NCI-H1105 (cell line): ENCODE measurements at places on chromosomes 4 and X.
A peak's percentile ranks its signal among the peaks of the same experiment; 100 is the strongest.

GRCh38 chrX:18654875-18655836 is 16.8 kb downstream of the RS1 start:
- no peak for DNase-seq

- no peak for DNase-seq
These were observed 8.7 kb downstream of the CLRN2 start for GRCh38 chr4:17523662-17524061.

DNA sequence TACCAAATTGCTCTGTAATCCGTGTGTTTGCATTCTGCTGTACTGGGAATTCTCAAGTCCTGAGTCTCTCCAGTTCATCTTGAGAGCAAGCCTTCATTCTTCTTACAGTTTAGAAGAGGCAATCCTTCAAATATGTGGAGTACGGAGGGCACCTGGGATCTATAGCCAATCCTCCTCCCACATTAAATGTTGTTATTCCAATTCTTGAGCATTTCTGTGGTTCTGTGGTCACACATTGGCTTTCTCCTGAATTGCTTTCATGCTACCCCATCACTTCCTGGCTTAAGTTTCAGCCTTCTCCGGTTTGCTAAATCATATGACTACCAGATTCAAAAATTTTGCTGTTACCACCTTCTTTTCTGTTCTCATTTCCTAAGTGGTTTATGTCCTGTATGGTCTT is 611.1 kb downstream of the PCDH19 start:
- DNase-seq = no peak

- no peak for DNase-seq
These were observed 113.6 kb upstream of the CBLL2 start for GRCh38 chrX:22159071-22159470.

DNA sequence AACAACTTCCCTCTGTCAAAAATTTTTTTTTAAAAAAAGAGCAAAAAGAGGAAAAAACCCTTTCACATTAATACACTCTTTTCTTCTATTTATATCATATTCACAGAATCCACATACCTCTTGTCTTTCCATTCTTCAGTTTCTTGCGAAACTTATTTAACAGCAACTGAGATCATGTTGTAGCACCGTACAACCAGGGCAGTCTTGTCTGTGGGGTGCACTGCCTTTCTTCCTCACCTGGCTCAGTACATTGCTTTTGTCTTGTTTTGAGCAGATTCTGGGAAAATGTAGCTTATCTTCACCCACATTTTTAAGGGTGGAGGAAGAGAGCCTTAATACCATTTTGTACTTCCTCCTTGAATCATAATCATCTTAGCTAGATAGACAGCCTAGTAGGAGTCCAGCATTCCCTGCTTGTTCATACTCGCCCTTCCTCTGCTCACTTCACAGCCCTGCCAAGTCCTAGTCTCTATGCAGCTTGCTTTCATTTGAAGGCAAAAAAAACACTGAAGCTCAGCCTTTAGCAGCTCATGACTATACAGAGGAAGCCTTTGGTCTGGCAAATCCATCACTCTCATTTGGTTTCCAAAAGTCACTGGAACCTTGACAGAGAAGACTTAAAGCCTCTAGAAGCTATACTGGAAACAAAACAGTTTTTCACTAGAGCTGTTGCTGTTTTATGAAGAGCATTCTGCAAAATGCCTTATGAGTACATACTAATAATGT is 140.6 kb upstream of the BANK1 start:
- DNase-seq = peak; percentile 8

GRCh38 chr4:70997036-70997435 is 3.6 kb downstream of the DCK start:
- no peak for DNase-seq

GRCh38 chr4:26619784-26620183 is 35.9 kb downstream of the TBC1D19 start:
- DNase-seq = no peak

GRCh38 chr4:173318240-173318639 is 15.9 kb downstream of the HMGB2 start:
- DNase-seq = no peak

GRCh38 chr4:30825008-30825770 is 105.0 kb downstream of the PCDH7 start:
- no peak for DNase-seq

DNA sequence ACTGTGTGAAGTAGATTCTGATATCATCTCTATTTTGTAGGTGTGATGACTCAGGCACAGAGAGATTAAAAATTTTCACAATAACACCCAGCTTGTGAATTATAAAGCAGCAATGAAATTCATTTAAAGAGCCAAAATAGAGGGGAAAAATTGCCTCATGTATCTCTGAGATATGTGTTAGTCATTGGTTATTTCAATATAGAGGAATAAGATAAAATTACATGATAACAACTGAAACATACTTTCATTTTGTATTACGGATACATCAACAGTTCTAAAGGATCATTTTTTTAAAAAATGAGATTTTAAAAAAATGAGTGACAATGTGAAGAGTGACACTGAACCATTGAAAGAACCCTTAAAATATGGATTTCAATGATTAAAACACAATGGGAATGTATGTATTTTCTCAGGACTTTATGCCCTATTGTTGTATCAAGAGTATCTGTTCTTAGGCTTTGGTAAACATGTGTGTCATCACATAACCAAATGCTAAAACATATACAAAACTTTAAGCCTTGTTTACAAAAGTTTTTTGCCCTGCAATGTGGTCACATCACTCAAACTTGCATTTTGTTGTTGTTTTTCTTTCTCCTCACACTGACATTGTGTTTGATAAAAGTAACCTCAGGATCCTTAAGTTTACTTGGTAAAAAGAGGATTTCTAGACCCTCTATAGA is 221.3 kb downstream of the ANTXR2 start:
- no peak for DNase-seq

GRCh38 chr4:6916587-6917460 is 7.2 kb downstream of the TBC1D14 start:
- no peak for DNase-seq

- DNase-seq = peak; percentile 4
These were observed 52.4 kb downstream of the GLRB start for GRCh38 chr4:157128395-157128794.

GRCh38 chr4:93414041-93414550 is 414.5 kb upstream of the ATOH1 start:
- no peak for DNase-seq

DNA sequence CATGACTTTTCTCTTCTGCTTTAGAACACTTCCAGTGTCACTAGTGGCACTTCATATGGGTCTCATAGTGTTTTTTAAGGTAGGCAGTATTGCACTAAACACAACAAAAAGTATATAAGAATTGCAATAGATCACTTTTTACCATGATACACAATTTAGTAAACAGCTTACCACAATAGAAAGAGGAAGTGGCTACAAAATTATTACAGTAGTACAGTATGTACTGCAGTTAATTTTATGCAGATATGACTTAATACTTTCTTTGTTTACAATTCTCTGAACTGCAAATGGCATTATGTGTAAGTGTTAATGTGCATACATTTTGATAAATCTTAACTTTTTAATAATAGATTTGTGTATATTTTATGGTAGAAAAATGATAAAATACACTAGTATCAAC is 157.3 kb downstream of the RRAGB start:
- DNase-seq = no peak

DNA sequence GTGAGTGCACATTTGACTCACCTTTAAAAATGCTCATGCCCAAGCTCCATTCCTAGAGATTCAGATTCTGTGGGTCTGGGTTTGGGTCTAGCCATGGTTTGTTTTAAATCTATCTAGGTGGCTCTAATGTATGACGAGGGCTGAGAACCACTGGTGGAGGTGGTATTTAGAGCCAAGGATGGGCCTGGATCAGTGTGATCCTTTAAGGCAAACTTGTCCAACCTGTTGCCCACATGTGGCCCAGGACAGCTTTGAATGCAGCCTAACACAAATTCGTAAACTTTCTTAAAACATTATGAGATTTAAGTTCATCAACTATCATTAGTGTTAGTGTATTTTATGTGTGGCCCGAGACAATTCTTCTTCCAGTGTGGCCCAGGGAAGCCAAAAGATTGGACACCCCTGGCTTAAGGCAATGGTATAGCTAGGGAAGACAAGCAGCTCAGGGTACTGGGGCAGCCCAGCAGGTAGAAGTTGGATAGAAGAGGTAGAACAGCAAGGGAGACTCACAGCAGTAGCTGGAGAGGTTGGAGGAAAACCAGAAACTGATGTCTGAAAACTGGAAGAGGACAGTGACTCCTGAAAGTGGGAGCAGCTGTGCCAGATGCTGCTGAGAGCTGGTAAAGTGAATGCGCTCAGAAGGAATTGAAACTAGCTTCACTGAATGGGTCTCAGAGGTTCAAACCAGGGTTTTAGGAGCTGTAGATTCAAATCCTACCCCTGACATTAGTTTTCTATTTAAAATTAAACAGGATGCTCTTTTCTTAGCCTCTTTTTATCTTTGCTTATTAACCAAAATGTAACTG is 18.2 kb downstream of the ADD1 start:
- no peak for DNase-seq

- DNase-seq = no peak
These were observed 22.7 kb downstream of the SH3KBP1 start for GRCh38 chrX:19864736-19865135.

GRCh38 chrX:28752330-28752729 is 165.1 kb downstream of the IL1RAPL1 start:
- DNase-seq = no peak

DNA sequence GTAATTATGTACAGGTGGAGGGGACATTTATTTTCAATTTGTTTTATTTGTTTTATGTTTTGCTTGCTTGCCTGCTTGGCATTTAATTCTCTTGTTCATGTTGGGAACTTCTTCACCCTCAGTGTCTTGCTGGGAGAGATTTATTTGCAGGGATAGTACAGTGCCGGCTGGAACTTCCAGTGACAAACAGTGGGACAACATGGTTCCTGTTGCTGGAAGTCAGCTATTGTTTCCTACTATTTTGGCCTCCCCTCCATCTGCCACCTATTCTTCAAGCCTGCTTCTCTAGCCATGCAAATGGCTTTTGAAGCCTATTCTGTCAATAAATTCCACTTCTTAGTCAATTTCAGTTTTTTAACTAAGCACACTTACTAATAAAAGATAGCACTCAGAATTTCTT is 105.4 kb upstream of the BANK1 start:
- no peak for DNase-seq

DNA sequence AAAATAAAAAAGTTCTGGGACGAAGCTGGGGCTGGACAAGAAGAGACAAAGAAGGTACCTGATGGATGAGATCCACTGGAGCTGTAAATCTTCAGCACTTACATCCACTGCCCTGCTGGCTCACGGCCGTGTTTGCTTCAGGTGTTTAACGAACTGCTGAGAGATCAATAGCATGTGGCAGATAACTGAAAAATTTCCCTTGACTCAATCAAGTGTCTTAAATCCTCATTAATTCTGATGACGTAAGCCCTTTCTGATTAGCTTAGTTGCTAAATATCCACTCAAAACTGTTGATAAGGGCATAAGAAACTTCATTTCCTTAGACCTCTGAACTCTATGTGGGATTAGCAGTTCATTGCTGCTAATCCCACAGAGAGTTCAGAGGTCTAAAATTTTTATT is 354.2 kb upstream of the HS3ST1 start:
- no peak for DNase-seq

DNA sequence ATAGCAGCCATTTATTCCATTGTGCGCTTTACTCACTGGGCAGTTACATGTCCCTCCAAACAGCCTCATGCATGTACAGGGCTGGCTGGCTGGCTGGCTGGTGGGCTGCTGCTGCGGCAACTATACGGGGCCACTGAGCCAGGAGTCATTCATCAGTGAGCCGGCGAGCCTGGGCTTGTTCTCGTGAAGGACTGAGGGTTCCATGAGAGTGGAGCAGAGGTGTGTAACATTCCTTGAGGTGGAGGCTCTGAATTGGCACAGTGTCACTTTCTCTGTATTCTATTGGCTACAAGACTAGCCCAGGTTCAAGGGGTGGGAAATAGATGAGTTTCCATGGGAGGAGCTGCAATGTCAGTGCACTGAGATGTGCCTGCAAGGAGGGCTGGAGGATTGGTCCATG is 89.1 kb downstream of the ARHGAP10 start:
- no peak for DNase-seq

- DNase-seq = no peak
These were observed 3.4 kb downstream of the DDX53 start for GRCh38 chrX:23003116-23003515.

GRCh38 chrX:148522006-148522405 is 21.6 kb downstream of the AFF2 start:
- no peak for DNase-seq

- DNase-seq = no peak
These were observed 13.7 kb downstream of the IRF2 start for GRCh38 chr4:184460499-184461285.

DNA sequence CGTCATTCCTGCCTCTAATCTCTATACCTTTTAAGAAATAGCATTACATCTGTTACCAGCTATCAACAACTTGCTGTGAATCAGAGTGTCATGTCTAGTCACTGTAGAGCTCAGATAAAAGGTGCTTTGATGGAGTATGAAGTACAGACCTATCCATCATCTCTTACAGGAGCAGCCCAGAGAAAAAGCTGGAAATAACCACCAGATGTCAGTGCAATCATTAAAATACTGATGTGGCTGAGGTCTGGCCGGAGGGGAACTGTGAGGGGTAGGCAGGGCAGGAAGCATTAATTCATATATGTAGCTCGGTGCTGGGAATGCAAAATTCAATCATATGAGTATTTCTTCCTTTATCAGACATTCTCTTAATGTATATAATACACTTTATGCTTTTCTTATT is 100.6 kb downstream of the AKAP4 start:
- no peak for DNase-seq

- DNase-seq = no peak
These were observed 34.3 kb downstream of the TMEM164 start for GRCh38 chrX:110037178-110037577.

DNA sequence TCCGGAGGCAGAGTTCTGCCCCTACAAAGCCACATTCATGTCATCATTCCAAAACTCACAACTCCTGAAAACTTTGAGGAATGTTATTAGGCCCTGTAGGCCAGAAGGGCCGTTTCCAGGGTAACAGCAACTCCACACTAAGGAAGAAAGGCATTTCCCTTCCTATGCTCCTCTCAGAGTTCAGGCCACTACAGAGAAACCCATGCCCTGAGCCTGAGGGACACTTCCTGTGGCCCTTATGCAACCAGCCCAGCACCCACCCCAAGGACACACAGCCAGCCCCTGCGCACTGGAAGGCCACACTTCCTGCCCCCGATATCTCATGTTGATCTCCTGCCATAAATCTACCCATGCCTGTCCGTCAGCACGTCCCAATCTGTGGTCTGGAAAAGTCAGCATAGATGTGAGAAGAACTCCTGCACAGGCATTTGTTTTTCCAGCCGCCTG is 289.3 kb downstream of the BCOR start:
- no peak for DNase-seq

- DNase-seq = no peak
These were observed 47.9 kb downstream of the STARD8 start for GRCh38 chrX:68695206-68695845.
